ENCODE measurements at places on chromosomes 1 and 21.

DNA sequence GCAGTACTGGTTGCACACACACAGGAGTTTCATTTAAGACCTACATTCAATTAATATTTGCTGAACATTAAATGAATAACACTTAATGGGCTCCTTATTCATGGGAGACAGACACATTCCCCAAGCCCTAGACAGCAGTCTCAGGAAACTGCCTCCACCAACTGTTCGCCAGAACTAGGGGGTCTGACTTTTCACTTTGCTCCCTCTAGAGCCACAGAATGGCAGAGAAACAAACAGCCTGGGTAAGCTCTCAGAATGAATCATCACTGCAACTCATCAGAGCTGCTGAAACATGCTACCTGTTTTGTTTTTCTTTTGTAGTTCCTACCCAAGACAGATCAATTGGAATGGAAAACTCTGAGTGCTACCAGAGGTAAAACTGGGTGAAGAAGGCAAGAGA, 31.7 kb downstream of the ELK4 start:
- peak; percentile 58 for DNase-seq

- DNase-seq = peak; percentile 47
Observed at GRCh38 chr21:37220433-37220980, 46.6 kb downstream of the VPS26C start.

DNA sequence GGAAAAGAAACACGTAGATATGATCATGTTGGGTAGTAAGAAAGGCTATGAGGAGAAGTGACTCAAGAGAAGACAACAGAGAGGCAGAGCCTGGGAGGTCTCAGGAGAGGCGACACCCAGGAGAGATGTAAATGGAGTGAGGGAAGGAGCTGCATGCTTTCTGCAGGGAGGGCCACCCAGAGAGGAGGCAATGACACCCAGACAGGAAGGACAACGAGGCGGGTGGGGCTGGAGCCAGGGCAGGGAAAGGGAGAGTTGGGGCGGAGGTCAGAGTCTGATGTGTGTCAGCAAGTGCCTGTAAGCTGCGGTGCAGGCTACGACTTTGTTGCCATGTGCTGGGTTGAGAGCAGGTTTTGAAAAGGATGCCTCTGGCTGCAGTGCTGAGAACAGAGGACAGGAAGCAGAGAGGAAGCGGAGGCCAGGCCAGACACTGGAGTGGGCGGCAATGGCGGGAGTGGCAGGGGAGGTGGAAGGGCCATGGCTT, 31.3 kb downstream of the SLC1A7 start:
- DNase-seq = peak; percentile 16

DNA sequence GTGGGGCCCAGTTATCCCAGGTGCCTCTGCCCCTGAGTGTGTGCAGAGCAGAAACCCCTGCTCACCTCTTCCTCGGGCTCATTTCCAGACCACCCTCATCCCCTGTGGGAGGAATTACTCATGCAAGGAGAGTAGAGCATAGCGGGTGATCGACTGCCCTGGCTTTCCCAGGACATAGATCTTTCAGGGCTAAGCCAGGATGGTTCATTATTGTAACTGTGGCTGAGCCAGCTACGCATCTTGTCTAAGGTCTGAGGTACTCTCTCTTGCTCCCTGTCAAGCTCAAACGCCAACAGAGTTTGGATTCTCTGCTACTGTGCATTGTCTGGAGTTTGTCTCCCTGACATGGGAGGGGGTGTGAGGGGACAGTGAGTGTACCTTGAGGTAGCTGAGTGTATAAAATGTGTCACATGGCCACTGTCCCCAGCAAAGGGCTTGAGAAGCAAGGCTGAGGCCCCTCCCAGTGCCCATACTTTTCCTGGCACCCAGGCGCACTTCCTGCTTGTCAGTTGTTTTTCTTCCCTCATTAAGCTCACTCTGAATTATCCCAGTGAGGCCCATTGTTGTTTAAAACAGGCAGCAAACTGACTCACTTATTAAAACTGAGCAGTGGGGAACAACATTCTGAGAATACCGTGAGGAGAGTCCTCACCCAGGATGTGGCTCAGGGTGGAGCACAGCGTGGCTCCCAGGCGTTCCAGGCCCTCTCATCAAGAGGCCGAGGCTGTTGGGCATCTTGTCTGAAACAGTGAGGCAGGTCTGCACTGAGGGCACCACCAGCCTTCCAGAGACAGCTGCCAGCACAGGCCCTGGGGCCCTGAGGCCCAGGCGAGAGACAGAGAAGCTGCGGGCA, 92.9 kb downstream of the LAMC2 start:
- DNase-seq = peak; percentile 71

DNA sequence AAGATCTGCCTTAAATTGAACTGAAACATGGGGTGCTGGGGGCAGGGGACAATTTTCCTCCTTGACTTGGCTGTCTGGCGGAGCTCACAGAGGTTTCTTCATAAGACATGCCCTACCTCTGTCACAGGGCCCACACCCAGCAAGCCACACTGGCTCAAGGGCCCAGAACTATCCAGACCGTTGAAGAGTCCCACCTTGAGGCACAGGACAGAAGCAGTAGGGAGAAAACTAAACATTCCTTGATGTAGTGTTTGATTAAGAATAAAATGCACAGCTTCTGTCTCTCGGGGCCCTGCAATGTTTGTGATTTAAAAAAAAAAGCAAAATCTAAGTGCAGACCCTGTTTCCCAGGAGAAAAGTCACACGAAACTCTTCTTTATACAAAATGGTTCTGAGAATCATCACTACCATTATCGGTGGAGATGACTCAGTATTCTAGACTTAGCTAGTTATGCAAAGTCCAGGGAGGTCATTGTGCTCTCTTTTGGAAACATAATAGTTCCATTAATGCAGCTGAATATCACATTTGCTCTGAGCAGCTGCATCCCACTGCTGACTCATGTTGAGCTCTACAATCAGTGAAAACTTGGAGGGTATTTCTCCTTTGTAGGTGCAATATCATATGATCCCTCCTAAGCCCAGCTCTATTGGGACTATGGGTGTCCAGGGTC, 53.6 kb upstream of the DIRAS3 start:
- DNase-seq = peak; percentile 71

GRCh38 chr21:31198575-31198974, 145.5 kb downstream of the TIAM1 start:
- DNase-seq = peak; percentile 65

DNA sequence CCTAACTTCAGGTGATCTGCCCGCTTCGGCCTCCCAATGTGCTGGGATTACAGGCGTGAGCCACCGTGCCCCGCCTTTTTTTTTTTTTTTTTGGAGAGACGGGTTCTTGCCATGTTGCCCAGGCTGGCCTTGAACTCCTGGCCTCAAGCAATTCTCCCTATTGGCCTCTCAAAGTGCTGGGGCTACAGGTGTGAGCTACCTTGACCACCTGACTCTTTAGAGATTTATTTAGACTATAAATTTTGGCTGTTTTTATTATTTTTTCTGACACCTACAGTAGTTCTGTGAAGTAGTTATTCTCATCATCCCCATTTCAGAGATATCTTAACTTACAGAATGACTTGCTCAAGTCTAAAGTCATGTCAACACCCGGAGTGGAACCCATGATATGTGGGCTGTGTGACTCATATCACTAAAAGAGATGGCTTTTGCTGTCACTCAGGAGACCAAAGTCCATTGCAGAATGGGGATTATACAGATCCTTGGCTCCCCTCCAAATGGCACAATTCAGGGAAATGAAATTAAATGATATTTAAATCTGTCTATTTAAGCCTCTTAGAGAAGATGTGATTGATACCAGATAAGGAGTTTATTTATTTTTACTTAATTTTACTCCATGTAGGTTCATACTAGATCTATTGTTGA, 93.2 kb downstream of the CTH start:
- peak; percentile 74 for DNase-seq

- peak; percentile 12 for DNase-seq
Observed at GRCh38 chr21:25636727-25637126, 2.3 kb upstream of the JAM2 start.

- peak; percentile 61 for DNase-seq
Observed at GRCh38 chr21:32329776-32330175, 31.1 kb downstream of the MRAP start.

- peak; percentile 39 for DNase-seq
Observed at GRCh38 chr1:147627435-147628110, 42.8 kb downstream of the ACP6 start.

DNA sequence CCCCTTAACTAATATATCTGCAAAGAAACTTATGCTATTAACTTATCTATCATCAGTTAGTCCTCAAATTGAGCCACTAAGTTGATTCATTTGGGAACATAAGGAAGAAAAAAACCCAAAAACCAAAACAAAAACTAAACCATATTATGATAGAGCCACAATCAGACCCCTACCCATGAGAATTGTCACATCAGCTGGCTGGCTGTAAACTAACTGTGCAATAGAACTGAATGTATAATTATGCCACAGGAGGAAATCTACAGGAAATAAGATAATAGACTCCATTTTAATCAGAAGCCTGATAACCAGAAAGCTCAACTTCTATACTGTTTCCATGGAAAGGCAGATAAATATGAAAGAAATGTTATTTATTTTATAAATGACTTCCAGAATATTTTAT, 110.0 kb downstream of the RGL1 start:
- DNase-seq = no peak

DNA sequence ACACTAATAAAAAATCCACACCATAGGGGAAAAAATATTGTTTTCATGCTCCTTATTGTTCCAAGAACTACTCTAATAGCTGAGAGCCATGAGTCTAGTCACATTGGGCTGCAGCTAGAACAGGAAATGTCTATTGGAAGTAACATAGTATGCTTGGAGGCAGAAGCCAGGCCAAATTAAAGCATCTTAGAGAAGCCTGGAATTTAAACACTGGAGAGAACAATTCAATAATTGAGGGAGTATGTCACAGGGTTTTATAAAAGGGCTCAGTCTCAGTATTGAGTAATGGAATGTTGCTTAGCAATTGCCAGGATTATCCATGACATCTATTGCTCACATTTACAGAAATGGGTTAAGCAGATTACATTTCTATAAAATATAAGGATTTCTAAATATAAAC, 471.3 kb downstream of the LMO4 start:
- peak; percentile 40 for DNase-seq

DNA sequence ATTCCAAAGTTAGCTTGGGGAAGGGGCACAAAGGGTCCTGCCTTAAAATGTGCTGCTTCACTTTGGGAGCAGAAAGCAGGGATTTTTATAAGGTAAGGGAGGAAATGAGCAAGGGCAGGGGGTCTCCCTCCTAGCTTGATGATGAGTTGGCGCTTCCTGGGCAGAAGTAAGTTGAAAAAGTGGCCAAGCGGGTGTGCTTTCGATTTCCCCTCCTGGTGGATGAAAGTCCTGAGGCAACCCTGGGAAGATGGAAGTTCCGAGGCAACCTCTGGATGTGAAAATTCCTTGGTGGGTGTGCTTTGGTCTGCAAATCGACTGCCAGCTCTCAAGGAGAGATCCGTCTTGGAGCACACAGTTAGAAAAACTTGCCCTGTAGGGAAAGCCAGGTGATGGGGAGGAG, 41.7 kb upstream of the CD2 start:
- no peak for DNase-seq

GRCh38 chr1:231733063-231733462, 106.5 kb downstream of the DISC1 start:
- no peak for DNase-seq

- DNase-seq = peak; percentile 13
Observed at GRCh38 chr1:10267319-10267718, 56.9 kb downstream of the KIF1B start.

DNA sequence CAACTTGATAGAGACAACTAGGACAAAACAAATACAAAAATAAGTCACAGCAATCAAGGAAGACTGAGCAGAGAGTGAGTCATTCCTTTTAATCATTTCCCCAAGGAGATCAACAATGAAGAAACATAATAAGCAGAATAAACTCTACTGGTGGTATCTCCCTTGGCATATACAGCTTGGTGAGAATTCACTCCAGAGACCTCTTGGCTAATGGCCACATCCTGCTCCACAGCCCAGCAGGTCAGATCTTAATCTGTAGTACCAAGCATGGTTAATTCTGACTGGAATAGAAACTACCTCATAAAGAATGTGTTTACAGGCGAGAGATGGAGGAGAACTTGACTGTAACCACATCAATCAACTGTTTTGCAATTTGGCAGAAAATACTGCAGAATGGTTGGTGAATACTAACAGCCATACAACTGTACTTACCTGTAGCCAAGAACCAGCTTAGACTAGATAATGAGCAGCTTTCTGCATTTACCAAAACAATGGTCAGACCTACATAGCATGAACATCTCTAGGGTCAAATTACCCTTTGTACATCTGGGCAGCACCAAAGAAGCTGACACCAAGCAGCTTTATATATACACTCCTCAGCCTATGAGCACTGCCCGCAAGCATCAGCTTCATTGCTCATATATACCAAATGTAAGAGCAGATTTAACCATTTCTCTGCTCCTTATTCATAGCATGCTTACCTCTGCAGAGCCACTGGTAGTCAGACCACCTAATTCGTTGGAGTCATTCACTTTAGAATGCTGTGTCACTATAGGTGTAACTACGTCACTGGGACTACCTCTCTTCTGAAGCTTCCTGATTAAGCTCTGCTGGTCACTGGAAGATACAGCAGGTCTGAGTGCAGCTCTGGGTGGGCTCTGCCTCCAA, 51.0 kb downstream of the KIAA0319L start:
- peak; percentile 61 for DNase-seq

GRCh38 chr1:60619581-60619980, 462.8 kb upstream of the NFIA start:
- DNase-seq = no peak

DNA sequence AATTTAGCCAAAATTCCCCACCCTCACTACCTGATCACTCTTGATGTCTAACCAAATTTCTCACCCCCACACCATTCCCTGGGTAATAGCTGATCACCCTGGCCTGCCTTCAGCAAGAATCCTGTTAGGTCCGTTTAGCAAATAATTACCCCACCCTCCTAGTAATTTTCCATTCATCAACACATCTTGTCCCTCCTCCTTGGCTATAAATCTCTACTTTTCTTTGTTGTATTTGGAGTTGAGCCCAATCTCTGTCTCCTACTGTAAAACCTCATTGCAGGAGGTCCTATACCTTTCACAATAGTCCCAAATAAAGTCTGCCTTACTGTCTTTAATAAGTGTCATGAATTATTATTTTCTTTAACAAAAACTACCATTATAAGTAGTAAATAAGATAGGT, 6.9 kb upstream of the PRKAA2 start:
- DNase-seq = no peak

DNA sequence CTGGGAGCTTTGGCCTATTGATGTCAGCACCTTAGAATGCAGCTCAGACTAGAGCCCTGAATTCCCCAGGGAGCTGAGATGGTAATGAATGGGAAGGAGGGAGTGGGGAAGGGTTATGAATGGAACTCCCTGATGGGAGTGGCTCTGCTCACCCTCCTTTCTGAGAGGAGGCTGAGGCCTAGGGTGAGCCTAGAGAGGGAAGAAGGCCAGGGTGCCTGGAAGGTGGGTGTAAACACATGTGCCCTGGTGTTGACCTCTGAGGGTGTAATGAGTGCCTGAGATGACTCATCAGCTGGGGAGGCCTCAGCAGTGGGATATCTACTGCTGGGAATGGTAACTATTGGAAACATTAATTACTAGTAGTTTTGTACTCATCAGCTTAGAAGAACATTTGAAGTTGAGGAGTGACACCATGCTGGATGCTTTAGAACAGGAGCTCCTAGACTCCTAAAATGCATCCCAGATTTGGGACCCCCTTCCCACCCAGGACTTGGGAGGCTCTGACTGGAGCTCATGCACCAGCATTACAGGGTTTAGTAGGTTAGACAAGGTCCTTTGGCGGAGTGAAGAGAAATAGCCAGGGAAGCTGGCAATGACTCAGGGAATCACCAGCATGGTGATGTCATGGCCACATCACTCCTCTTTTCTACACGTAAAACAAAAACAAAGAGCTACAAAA, 16.0 kb upstream of the PIGV start:
- DNase-seq = peak; percentile 97

- DNase-seq = peak; percentile 21
Observed at GRCh38 chr1:156826630-156827029, 10.0 kb upstream of the SH2D2A start.

Measured in fibroblast of upper back skin (primary cell).